ENCODE measurements at places on chromosomes 7 and 10.

DNA sequence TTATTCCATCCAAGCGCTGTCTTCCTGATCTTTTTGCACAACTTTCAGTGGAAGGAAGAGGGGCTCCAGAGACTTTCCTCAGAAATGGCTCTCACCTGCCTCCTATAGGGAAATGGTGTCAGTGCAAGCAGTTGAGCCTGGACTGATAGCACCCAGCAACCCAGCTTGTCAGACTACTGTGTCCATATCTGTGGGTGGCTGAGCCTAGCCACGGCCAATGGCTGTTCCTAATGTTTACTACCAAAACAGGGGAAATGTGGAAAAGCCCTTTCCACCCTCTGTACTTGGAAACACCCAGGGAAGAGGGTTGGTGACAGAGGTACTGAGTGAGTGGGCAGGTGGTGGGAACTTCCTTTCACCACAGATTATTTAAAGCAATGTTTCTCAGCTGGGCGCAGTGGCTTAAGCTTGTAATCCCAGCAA, 4.3 kb upstream of the YKT6 start:
- DNase-seq: no peak

- DNase-seq: peak; percentile 19
Observed at GRCh38 chr7:65390588-65390987, 16.9 kb downstream of the ZNF92 start.

DNA sequence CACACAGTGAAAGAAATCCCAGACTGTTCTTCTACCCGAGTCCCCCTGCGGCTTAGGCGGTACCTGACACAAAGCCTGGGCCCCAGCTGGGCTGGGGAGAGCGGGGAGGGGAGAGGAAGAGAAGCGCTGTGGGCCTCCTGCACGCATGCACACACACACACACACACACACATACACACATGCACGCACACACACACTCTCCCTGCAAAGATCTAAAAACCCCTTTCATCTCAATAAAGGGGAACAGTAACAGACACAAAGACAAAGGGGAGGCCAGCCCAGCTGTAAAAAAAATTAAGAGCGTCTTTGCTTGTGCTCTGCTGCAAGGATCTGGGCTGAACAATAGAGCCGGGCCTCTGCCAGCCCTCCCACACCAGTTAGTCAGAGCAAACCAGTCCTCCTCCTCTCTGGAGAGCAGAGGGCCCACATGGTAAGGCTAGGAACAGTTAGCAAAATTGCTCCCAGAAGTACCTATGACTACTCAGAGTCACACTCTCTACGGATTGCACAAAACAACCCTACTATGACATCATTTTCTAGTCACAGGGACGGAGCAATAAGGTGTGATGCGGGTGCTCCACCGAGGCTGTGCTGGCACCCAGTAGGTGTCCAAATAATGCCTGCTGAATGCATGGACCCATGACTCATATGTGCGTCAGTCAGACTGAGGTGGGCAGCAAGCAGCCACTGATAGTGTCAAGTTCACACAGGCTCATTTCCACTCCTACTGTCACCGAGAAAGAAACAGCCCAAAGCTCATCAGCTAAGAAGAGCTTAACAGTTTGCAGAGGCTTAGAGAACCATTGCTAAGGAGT, 9.2 kb downstream of the ITPRIP start:
- DNase-seq: no peak

DNA sequence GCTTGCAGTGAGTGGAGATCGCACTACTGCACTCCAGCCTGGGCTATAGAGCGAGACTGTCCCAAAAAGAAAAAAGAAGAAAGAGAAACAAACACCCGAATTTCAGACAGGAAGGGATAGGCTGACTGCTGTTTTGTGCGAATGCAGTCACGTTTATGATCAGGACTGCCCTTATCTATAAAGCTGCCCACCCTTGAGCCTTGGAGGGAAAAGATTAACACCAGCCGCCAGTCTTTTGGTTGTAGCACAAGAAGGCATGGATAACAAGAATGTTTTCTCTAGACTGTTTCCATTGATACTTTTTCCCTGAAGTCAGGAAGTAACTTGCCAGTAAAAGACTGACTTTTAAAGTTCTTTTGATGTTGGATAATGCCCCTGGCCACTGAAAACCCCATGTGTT, 314.0 kb downstream of the BICC1 start:
- DNase-seq: no peak

- no peak for DNase-seq
Observed at GRCh38 chr10:29993319-29993915, 66.0 kb downstream of the JCAD start.

- DNase-seq: no peak
Observed at GRCh38 chr10:60611291-60611747, 167.0 kb upstream of the CDK1 start.

- DNase-seq: no peak
Observed at GRCh38 chr7:159158888-159159405, 14.3 kb upstream of the VIPR2 start.

GRCh38 chr7:149796287-149796860, 23.0 kb upstream of the ZNF467 start:
- DNase-seq: no peak

GRCh38 chr10:95767884-95768556, 12.1 kb downstream of the ENTPD1 start:
- DNase-seq: no peak

GRCh38 chr7:130298544-130299326, 5.8 kb downstream of the CPA4 start:
- DNase-seq: no peak

DNA sequence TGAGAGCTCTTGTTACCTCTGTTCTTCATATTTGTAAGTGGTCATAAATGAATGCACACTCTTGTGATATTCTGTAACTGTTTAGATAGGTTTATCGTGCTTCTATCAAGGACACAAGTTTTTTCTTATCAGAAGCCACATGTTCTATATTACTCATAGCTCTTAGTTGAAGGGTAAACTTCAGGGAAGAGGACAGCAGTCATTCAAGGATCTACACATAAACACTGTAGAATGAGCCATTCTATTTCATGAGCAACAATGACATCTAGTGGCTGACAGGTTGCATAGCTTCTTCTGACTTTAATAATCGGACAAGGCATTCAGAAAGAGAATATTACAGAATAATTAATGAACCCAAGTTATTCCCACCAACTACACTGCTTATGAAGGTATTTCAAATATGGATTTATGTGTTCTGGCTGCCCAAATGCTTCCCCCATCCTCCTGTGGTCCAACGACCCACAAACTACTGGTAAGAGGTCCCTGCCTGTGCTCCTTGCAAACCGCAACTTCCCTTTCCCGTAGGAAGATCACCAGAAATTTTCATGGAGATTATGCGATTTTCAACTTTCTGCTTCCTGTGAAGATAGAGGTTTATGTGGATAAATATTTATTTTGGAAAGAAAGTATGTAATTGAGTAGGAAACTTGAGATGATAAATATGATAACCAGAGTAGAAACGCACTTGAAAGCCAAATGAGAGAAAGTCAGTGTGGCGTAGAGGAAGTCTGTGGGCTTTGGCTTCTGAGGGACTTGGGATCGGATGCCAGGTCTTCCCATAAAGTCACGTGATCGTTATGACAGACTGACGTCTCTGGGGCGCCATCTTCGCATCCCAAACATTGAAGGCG, 16.8 kb upstream of the ABCB5 start:
- peak; percentile 38 for DNase-seq

DNA sequence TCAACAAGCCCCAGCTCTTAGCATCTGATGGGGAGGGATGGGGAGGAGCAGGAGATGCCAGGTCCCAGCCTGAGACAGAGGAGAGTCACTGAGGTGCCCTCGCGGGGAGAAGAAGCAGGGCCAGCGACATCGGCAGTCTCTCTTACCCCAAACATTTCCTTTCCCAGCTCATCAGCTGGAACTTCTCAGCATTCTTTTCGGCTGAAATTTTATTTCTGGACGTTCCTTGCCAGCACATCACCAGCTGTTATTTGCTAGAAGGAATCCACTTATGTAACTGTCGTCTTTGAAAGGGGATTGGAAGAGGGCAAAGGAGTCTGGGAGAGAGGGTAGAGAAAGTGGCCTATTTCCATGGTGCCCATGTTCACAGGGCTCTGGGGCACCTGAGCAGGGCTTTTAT, 101.0 kb upstream of the SHH start:
- no peak for DNase-seq

DNA sequence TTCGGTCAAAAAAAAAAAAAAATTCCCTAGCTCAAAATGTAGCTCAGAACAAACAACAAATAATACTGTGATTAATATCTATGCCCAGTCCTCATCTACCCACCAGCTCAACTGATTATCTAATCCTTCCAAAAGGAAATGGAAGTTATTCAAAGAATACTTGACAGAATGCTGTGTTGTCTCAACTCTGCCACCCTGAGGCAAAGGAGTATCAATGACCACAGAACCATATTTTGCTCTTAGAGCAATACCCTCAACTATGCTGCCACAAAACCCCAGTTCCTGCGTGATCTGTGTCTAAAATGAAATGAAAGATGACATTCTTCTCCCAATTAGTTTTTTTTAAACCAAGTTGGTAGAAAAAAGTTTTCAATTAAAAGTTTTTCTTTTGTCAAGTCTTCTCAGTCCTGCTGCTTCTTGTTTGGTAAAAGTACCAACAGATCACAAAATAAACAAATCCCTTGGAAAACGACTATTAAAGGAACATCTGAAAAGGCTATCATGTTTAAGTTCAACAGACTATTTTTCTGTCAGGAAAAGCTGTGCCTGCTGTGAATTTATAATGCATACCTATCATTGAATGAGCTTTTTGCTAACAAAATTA, 21.6 kb downstream of the RBM28 start:
- DNase-seq: no peak

- peak; percentile 22 for DNase-seq
Observed at GRCh38 chr7:8035647-8036518, 67.3 kb downstream of the GLCCI1 start.

DNA sequence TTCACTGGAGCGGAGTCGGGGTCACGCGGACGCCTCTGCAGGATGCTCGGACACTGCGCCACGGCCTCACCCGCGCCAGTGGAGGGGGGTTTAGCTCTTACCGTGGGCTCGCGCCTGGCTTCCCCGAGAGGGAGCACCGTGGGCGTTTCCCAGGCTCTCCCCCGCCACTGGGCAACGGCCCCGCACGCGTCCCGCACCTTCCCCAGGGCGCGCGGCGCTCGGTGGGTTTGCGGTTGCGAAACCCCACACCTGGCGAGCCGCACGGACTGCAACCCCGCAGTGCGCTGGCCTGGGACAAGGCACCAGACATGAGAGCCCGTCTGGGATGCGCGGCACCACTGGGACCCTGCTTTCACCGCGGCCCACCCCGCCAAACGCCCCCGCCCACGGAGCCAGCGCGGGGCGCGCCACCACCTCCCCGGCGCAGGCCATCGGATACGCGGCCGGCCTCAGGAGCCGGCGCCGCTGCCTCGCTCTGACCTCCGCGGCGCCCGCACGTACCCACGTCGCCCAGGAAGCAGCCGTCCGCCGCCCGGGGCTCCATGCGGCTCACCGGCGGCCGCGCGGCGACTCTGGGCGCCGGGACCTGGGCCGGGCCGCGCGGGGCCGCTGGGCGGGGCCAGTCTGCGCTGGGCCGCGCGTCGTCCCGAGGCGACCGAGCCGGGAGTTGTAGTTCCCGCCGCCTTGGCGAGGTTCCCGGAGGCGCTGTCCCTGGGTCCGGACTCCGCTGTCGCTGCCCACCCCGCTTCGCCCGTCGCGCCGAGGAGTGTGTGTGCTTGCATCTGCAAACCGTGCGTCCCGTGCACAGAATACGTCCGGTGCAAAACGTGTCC, at the start of gene ASB13:
Gene ASB13, minus strand, starts transcription at position 588 of the 833 bp plus-strand sequence. Its CDS starts 44 bp downstream, at position 544.
- no peak for DNase-seq

DNA sequence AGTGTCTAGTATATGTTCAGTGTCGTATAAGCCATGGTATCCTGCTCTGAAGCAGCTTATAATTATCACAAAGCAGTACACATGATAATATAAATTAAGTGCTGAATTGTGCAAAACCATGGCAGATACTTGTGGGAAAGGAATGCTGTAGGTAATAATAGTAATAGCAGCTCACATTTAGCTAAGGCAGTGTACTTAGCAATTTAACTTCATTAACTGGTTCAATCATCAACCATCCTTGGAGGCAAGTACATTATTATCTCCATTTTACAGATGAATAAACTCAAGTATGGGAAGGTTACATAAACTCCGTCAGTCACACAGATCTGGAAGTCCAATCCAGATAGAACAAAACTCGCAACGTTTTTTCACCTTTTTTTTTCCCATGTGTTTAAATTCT, 21.6 kb upstream of the RNF148 start:
- no peak for DNase-seq

GRCh38 chr7:131265227-131265626, 62.4 kb upstream of the MKLN1 start:
- DNase-seq: no peak

GRCh38 chr7:78967046-78967445, 486.4 kb downstream of the MAGI2 start:
- no peak for DNase-seq

GRCh38 chr7:141563956-141564623, 12.9 kb downstream of the AGK start:
- DNase-seq: peak; percentile 50

DNA sequence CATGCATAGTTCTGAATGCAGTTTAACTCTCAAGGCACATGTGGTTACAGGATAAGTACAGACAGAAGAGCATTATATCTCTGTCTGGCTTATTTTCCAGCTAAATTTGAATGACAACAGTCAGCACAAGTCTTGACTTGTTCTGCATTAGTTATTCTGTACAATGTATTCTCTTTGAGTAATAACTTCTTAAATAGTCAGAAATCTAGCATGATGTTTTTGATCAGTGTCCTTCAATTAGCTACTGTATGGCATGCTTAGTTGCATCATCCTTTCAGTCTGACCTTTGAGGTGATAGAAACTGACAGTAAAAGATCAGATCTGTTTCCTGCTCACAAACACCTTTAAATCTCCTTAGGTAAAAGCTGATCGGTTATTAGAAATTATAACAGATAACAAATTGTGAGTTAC, 118.1 kb downstream of the ARL4A start:
- no peak for DNase-seq

- no peak for DNase-seq
Observed at GRCh38 chr10:110651044-110651958, 7.2 kb downstream of the RBM20 start.

- no peak for DNase-seq
Observed at GRCh38 chr7:99042957-99043356, 101.0 kb downstream of the SMURF1 start.

DNA sequence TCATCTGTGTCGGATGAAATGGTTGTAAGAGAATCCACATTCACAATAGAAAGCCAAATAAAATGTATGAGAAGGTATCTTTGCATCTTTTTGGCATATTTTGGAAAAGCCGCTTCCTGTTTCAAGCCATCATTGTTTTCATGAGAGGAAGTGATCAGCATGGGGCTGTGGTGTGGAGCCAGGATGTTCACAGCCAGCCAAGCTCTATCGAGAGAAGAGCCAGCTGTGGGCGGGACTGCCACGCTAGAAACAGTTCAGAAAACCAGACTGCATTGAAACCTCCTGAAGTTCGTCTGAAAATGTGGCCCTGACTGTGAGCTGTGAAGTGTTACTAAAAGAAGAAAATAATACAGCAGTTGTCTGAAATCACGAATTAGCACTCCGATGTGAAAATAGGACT, 21.2 kb upstream of the NPS start:
- no peak for DNase-seq

DNA sequence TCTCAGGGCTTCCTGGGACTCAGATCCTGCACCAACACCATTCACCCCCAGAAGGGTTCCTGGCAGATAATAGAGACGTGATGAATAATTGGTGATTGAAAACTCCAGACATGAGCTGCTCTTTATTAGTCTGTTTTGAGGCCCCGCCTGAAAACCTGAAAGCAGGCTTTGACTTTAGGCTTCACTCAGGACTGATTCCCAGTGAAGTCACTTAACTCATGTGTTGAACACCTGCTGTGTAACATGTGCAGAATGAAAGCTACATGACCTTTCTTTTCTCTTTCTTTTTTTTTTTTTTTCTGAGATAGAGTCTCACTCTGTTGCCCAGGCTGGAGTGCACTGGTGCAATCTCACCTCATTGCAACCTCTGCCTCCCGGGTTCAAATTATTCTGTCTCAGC, 8.9 kb downstream of the SPACDR start:
- DNase-seq: no peak
